ENCODE measurements at places on chromosomes 11 and 22.

DNA sequence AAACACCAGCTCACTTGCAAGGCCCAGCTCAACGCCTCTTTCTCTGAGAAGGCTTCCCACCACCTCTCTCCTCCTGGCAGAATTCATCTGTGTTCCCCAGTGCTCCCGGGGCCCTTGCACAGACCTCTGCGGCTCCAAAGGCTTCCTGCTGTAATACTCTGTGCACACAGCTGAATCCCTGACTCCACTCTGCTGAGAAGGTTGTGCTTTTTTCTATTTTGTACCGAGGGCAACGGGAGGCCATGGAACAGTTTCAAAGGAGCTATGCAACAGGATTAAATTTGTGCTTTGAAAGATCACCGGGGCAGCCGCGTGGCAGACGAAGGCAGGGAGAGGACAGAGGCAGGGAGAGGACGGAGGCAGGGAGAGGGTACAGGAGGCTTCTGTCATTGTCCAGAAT, 49.2 kb upstream of the SYT7 start:
- DNase-seq, result no peak

DNA sequence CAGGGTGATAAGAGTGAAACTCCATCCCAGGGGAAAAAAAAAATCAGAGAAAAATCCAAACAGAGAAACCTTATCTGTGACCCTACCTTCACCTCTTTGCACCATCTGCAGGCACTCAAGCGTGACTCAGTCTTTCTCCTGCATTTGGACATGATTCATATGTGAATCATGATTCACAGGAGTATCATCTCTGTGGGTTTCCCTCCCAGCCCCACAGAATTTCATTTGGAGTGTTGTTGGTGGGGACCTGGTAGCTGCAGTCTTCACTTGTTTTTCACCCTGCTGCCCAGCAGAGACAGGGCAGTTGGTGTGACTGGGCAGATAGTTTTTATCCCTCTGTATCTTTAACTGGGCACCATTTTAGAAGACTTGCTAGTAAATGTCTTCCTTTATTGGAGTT, 75.7 kb downstream of the DEPDC5 start:
- DNase-seq, result peak; percentile 83

GRCh38 chr22:46900549-46900948, 138.1 kb downstream of the TBC1D22A start:
- no peak for DNase-seq

DNA sequence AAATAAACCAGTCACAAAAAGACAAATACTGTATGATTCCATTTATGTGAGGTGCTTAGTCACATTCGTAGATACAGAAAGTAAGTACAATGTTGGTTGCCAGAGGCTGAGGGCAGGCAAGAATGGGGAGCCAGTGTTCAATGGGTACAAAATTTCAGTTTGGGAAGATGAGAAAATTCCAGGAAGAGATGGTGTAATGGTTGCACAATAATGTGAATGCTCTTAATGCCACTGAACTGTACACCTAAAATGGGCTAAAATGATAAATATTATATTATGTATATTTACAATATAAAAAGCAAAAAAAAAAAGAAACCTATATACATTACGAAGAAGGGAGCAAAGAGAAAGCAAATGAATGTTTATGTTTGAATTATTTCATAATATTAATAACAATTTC, 329.0 kb downstream of the C11orf87 start:
- DNase-seq, result no peak
